Heart right ventricle (tissue), 16 donors: ENCODE measurements at places on chromosomes 13 and 19.

DNA sequence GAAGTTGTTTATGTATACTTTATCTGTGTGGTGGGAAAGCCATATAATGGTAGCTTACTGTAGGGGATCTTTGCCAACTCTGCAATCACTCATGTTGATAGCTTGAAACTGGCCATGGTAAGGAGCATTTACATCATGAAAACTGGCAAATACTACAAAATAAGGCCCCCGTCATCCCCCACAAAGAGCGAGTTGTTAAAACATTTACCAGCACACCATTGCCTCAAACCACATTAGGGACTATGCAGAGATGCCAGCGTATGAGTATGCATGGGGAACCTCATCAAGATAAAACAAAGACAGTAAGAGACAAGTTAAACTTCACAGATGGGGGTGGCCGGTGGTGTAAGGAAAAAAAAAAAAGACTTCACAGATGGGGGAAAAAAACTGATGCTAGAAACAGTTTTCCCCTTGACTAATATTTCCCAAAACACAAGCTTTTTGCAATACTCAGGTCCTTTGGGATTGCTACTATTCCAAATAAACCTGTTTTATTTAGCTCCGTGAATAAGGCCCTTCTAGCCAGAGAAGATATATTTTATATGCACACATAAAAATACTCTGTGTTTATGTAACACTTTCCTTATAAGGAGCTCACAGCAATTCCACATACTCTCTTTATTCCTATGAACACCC, 70.6 kb upstream of the SERP2 start:
- DNase-seq = no peak

- DNase-seq = no peak
These were observed 139.4 kb downstream of the SIPA1L3 start for GRCh38 chr19:38046254-38047048.

- DNase-seq = no peak
These were observed 56.7 kb downstream of the ZNF536 start for GRCh38 chr19:30428844-30429243.

DNA sequence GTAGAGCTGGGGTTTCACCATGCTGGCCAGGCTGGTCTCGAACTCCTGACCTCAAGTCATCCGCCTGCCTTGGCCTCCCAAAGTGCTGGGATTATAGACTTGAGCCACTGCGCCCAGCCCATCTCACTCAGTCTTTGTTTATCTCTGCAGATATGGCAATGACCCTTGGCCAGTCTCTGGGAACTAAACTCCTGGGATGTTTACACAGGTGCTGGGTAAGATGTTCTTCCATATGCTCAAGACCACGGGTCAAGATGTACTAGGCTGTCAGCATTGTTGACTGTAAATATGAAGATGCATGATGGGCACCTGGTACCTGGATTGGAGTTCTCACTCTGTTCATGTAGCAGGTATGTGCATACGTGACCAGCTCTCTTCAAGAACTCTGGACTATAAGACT, 35.8 kb downstream of the ZNF473 start:
- DNase-seq = no peak

DNA sequence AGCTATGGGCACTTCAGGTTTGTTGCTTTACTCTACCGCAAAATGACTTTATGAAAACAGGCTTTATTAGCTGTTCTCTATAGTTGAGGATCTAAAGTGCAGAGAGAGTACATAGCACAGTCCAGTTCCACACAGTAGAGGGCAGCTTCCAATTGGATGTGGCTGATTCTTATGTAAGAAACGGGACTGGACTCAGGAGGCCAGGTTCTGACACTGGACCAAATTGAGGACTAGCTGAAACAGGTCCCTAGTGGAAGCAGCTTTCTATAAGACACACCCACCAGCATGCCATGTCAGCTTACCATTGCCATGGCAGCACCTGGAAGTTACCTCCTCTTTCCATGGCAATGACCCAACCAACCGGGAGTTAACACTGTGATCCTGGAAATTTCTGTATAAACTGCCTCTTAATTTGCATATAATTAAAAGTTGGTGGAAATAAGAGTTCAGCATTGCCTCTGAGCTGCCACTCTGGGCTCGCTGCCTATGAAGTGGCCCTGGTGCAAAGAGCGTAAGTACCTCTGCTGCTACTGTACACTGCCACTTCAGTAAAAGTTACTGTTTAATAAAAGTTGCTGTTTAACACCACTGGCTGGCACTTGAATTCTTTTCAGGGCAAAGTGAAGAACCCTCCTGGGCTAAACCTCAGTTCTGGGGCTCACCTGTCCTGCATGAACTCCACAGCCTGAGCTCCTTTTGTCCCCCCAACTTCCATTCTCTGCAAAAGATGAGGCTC, 211.9 kb upstream of the SLC10A2 start:
- DNase-seq = no peak

- no peak for DNase-seq
These were observed 2.8 kb downstream of the CBARP start for GRCh38 chr19:1234955-1235380.

DNA sequence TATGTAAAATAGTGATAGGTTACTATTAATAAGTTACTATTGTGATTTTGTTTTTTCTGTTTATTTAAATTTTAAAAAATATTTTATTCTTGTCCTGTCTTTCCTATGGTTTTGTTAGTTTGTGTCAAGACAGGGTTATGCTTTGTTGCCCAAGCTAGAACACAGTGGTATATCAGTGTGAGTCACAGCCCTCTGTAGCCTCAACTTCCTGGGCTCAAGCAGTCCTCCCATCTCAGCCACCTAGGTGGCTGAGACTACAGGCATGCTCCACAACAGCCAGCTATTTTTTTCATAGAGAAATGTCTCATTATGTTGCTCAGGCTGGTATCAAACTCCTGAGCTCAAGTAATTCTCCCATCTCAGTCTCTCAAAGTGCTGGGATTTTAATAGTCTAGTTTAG, 99.5 kb downstream of the ZNF675 start:
- DNase-seq = no peak

GRCh38 chr19:45175515-45176345, 2.3 kb downstream of the TRAPPC6A start:
- DNase-seq = no peak

- no peak for DNase-seq
These were observed 24.3 kb downstream of the FGF21 start for GRCh38 chr19:48779636-48780035.

- DNase-seq = no peak
These were observed 96.6 kb downstream of the TEX26 start for GRCh38 chr13:31029102-31029501.
